Cerebellar nuclear complex (tissue), 1 donor: ENCODE measurements at places on chromosomes 11 and 22.

GRCh38 chr22:24685531-24686190, 82.7 kb downstream of the GGT1 start:
- no peak for DNase-seq

- no peak for DNase-seq
Measured at GRCh38 chr11:130710021-130710420, 206.3 kb downstream of the SNX19 start.

- no peak for DNase-seq
Measured at GRCh38 chr11:79535606-79536005, 94.8 kb upstream of the TENM4 start.

- no peak for DNase-seq
Measured at GRCh38 chr11:103147627-103148026, 38.4 kb downstream of the DYNC2H1 start.

- no peak for DNase-seq
Measured at GRCh38 chr11:121614636-121615240, 162.0 kb upstream of the SORL1-AS1 start.
